ENCODE measurements at places on chromosomes 4 and X.

- no peak for DNase-seq
Measured at GRCh38 chr4:30605616-30606190, 114.5 kb upstream of the PCDH7 start.

GRCh38 chr4:25449688-25450087 lies 72.6 kb downstream of the ANAPC4 start:
- no peak for DNase-seq

GRCh38 chrX:151988706-151989299 lies 14.3 kb upstream of the GABRE start:
- DNase-seq = no peak

DNA sequence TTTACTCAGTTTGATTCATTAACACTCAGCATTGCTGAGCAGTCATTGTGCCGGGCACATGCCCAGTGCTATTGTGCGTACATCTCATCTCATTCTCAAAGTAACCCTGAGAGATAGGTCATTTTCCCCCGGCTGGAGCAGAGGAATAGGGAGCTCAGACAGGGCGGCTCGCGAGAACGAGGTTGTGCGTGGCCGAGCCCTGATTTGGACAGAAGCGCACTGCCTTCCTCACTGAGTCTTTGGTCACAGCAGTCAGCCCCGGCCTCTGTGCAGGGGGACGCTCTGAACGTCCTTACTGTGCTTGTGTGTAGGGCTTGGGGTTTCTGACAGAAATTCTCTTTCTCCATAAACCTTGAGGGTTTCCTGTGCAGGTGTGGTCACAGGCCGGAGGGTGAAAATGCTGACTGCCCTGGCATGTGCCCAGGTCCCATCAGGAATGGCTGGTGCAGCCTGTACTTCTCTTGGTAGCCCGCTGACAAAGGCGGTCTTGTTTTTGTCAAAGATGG lies 39.5 kb downstream of the NOP14 start:
- no peak for DNase-seq

GRCh38 chrX:153297376-153297775 lies 24.2 kb downstream of the PNMA6F start:
- no peak for DNase-seq

- DNase-seq = no peak
Measured at GRCh38 chr4:111883557-111883999, 261.7 kb upstream of the FAM241A start.

GRCh38 chrX:119686087-119686691 lies 6.8 kb downstream of the SEPTIN6 start:
- DNase-seq = no peak

DNA sequence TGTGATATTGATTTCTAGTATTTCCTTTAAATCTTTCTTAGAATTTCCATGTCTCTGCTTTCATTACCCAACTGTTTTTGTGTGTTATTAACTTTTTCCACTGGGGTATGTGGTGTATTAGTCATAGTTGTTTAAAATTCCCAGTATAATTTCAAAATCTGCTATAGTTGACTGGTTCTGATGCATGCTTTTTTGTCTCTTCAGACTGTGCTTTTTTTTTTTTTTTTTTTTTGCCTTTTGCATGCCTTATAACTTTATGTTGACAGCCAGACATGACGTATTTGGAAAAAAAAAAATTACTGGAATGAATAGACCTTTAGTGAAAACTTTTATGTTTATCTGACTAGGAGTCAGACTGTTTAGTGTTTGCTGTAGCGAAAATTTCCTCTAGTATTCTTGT lies 580.4 kb downstream of the ANKRD50 start:
- DNase-seq = no peak

- no peak for DNase-seq
Measured at GRCh38 chr4:188455062-188455752, 316.0 kb downstream of the TRIML1 start.

GRCh38 chr4:42672359-42673081 lies 15.6 kb upstream of the ATP8A1 start:
- no peak for DNase-seq
